ENCODE measurements at places on chromosomes 6 and 20.

DNA sequence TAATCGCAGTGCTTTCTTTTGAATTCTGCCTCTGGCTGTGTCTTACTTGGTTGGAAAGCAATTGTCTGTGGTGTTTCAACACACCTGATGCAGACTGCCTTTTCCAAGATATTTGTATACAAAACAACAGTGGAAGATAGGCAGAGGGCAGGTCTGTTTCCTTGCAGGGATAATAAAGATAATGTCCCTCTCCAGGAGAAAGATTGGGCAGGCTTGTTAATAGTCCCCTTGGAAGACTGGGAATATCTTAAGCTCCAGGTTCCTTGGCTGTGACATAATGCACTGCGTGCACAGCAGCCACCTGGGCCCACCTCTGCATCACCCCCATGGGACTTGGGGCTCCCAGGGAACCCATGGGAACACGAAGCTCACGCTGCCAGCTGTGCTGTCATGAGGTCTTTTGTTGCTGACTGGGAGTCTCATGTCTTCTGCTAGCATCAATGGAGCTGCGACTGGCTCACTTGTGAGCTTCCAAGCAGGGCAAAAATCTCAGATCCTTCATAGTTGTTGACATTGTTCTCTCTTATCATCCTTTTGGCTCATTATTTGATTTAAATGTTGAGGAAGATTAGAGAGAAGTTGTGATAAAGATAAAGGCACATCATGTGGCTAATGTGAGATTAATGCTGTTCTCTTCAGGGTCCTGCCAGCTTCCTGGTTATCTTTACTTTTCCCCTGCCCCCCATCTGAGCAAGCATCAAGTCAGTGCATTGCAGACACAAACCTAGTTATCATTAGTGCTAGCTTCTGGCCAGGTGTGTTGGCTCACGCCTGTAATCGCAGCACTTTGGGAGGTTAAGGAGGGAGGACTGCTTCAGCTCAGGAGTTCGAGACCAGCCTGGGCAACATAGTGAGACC lies 107.1 kb upstream of the ASF1A start:
- DNase-seq, result no peak

- DNase-seq, result no peak
Observed at GRCh38 chr6:128538763-128539162, 18.4 kb upstream of the PTPRK start.

GRCh38 chr6:134714679-134715078 lies 235.2 kb downstream of the ALDH8A1 start:
- DNase-seq, result no peak

GRCh38 chr6:21409231-21409630 lies 184.3 kb upstream of the SOX4 start:
- no peak for DNase-seq

DNA sequence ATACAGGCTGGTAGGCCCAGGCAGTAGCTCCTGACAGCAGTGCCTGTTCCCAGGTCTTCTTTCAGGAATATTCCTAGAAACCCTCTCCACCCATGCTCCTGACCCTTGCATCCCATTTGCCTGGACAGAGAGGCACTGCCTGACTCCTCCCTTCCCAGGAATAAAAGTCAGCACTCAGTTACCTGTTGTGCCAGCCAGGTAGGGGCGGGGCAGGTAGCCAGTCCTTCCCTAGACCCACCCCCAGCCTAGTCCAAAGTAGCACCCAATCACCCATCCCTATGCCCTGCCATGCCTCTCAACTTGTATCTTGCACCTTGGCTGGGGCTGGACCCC lies 129.9 kb downstream of the MRPL14 start:
- DNase-seq, result no peak

DNA sequence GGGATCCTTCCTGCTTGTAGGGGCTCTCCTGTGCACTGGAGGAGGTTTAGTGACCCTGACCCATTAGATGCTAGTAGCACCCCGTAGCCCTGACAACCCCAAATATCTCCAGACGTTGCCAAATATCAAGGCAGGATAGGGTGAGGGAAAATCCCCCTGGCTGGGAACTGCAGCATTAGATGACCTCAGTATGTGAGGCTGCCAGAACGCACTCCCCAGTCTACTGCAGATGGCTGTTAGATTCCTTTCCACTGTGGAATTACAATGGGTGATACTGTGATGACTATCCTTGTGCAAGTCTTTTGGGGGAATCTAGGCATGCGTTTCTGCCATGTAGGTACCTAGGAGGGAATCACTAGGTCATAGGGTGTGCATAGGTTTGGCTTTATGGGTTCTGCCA lies 226.3 kb upstream of the KCNG1 start:
- no peak for DNase-seq

GRCh38 chr6:50993941-50994720 lies 175.5 kb downstream of the TFAP2B start:
- no peak for DNase-seq

- no peak for DNase-seq
Observed at GRCh38 chr20:51376111-51376510, 166.4 kb downstream of the NFATC2 start.

- no peak for DNase-seq
Observed at GRCh38 chr6:114007516-114007915, 36.6 kb upstream of the HDAC2 start.

- no peak for DNase-seq
Observed at GRCh38 chr20:46307999-46308257, 370 bp downstream of the CDH22 start.

DNA sequence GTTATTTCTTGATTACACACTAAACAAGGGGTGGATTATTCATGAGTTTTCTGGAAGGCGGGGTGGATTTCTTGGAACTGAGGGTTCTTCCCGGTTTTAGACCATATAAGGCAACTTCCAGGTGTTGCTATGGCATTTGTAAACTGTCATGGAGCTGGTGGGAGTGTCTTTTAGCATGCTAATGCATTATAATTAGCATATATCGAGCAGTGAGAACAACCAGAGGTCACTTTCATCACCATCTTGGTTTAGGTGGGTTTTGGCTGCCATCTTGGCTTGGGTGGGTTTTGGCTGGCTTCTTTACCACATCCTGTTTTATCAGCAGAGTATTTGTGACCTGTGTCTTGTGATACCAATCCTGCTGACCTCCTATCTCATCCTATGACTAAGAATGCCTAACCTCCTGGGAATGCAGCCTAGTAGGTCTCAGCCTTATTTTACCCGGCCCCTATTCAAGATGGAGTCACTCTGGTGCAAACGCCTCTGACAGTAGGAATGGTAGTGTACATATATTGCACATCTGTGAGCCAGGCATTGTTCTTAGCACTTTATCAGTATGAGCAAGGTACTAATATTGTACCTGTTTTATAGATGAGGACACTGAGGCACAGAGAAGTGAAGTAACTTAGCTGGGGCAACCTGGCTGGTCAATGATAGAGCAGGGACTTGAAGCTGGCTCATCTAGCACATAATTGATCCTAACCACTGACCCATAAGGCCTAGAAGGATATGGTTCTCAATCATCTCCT lies 203.7 kb downstream of the NFATC2 start:
- peak; percentile 8 for DNase-seq

Measured in RKO (cell line).